IMR-90 (cell line): ENCODE measurements at places on chromosomes 16 and 17. TPM values are rescaled to one million over a fixed set of nuclear protein-coding genes. Genes with fewer than 3 reads are reported as not detected.

KCNJ18 gene
- not detected in 2 replicates for total RNA-seq

MPP2 gene
- 1.9 and 3.2 TPM in 2 replicates for total RNA-seq

GRCh38 chr17:75006653-75007052, 5.8 kb upstream of the MRPL58 start:
- no peaks in the 10 kb centered on the region for H3K27me3 ChIP-seq
- DNase-seq = no peak
- peaks cover under 1% of the 10 kb centered on the region; the same call in 1 of the 2 replicates for H3K4me1 ChIP-seq
- peaks cover 33% of the 10 kb centered on the region for H3K36me3 ChIP-seq
- no peak overlapping the region for H3K4me3 ChIP-seq
- no peak overlapping the region for H3K27ac ChIP-seq

GRCh38 chr17:56777859-56778258, 55.9 kb downstream of the C17orf67 start:
- peaks cover 4% of the 10 kb centered on the region for H3K4me1 ChIP-seq
- H3K27me3 ChIP-seq = no peaks in the 10 kb centered on the region
- no peak overlapping the region for H3K4me3 ChIP-seq
- H3K27ac ChIP-seq = no peak overlapping the region
- DNase-seq = peak; percentile 81

GRCh38 chr16:75647112-75647491, 363 bp downstream of the KARS1 start:
- DNase-seq = no peak
- no peaks in the 10 kb centered on the region for H3K27me3 ChIP-seq
- H3K27ac ChIP-seq = peak overlapping the region; percentile 85

DNA sequence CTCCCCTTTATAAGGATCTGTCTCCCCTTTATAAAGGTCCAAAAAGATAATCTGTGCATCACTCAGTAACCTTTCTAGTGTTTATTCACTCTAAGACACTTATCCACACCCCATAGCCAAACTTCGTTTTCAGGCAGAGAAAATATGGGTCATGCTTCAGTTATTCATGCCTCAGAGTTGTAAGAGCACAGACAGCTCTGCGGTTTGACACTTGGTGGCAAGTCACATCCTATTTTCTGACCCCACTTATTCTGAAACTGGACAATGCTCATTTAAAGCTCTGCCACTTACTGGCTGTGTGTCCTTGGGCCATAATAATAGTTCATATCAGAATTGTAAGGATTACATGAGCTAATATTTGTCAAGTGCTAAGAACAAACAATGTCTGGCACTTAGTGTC, 2.0 kb upstream of the KRTAP2-1 start:
- DNase-seq = peak; percentile 84
- H3K27me3 ChIP-seq = no peaks in the 10 kb centered on the region
- peak overlapping the region; percentile 1; the same call in 1 of the 2 replicates for H3K27ac ChIP-seq
- H3K4me3 ChIP-seq = no peak overlapping the region
- H3K4me1 ChIP-seq = peaks cover 5% of the 10 kb centered on the region

GRCh38 chr16:47475786-47476185, 14.7 kb downstream of the PHKB start:
- DNase-seq = peak; percentile 49
- peaks cover 2% of the 10 kb centered on the region; the same call in 1 of the 2 replicates for H3K4me1 ChIP-seq
- H3K4me3 ChIP-seq = no peak overlapping the region
- H3K36me3 ChIP-seq = no peaks in the 10 kb centered on the region
- H3K27me3 ChIP-seq = no peaks in the 10 kb centered on the region

GRCh38 chr17:29972277-29972676, 30.8 kb downstream of the EFCAB5 start:
- H3K4me3 ChIP-seq = no peak overlapping the region
- H3K27me3 ChIP-seq = no peaks in the 10 kb centered on the region; the same call in 1 of the 2 replicates
- no peak for DNase-seq
- no peak overlapping the region for H3K27ac ChIP-seq

ABCA8 gene
- total RNA-seq = 1.8 and 2.8 TPM in 2 replicates

GRCh38 chr16:82034981-82035612, at the start of gene HSD17B2:
HSD17B2 (plus strand) TSS chr16:82035253; CDS start chr16:82035425, 172 bp downstream.
- peak; percentile 7 for DNase-seq
- peak within 1 kb of the TSS; percentile 27 for H3K4me3 ChIP-seq
- H3K36me3 ChIP-seq = no peaks in the 10 kb centered on the region
- no peaks in the 10 kb centered on the region for H3K27me3 ChIP-seq
- H3K27ac ChIP-seq = peak within 1 kb of the TSS; percentile 97

DNA sequence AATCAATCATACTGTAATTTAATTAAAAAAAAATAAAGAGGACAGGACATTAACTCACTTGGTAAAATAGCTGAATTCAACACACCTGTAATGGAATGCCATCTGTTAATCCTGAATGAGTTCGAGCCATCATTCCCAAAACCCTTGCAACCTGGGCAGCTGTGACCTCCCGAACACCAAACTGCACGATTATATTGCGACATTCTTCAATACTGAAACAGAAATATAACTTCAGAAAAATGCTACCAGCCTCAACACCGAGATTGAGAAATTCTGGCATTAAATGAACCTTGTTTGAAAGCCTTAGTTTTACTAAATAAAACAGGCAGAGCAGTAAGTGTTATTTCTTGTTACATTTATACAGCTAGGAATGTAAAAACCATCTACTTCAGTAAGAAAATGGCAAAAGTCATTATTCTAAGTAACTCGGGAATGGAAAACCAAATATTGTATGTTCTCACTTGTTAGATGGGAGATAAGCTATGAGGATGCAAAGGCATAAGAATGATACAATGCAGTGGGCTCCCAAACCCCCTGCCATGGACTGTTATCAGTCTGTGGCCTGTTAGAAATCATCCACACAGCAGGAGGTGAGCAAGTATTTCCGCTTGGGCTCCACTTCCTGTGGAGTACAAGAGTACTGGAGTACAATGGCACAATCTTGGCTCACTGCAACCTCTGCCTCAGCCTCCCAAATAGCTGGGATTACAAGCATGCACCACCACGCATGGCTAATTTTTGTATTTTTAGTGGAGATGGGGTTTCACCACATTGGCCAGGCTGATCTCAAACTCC, 46.5 kb downstream of the CNOT1 start:
- no peaks in the 10 kb centered on the region for H3K27me3 ChIP-seq
- H3K36me3 ChIP-seq = peaks cover 48% of the 10 kb centered on the region
- DNase-seq = no peak
- no peak overlapping the region for H3K4me3 ChIP-seq
- H3K27ac ChIP-seq = no peak overlapping the region

- no peaks in the 10 kb centered on the region; the same call in 1 of the 2 replicates for H3K4me1 ChIP-seq
- H3K36me3 ChIP-seq = peaks cover 36% of the 10 kb centered on the region
- H3K27me3 ChIP-seq = no peaks in the 10 kb centered on the region
- H3K4me3 ChIP-seq = no peak overlapping the region
- no peak for DNase-seq
Measured at GRCh38 chr16:1581804-1582203, 30.1 kb downstream of the IFT140 start.

DNA sequence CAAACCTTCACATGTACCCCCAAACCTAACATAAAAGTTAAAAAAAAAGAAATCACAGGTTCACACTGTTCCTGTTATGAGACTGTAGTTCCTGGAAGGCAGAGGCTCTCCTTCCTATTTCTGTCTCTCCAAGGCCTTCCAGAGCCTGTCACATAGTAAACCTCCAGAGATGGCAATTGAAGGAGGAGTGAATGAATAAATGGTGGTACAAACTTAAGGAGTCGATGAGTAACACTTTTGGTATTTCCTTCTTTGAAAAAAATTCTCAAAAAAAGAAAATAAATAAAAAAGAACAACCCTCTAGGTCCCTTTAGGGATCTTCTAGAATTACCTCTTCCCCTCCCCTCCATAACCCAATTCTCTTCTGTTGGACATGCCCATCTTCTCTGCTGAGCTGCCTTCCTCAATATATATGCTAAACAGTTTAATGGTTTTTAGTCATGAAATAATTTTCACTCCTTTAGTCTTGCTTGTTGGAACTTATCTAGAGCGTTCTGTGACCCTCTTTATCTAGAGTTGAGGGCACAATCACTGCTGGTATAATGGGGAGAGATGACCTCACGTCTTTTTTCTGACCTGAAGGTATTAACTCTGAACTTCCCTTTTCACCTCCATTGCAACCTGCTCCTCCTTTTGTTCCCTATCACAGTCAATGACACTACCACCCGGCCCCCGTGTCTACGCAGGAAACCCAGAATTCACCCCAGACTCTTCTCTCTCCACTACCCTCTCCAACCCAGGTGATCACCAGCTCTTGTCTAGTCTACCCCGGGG, 1.7 kb upstream of the TAF15 start:
- peaks cover 10% of the 10 kb centered on the region for H3K4me1 ChIP-seq
- DNase-seq = peak; percentile 74
- no peak overlapping the region for H3K4me3 ChIP-seq
- no peaks in the 10 kb centered on the region for H3K36me3 ChIP-seq
- H3K27ac ChIP-seq = no peak overlapping the region

NDRG4 gene
- 9.7 and 10.9 TPM in 2 replicates for total RNA-seq

ICAM2 gene
- total RNA-seq = 0.28 TPM in 1 of 2 replicates, not detected in the other

DNA sequence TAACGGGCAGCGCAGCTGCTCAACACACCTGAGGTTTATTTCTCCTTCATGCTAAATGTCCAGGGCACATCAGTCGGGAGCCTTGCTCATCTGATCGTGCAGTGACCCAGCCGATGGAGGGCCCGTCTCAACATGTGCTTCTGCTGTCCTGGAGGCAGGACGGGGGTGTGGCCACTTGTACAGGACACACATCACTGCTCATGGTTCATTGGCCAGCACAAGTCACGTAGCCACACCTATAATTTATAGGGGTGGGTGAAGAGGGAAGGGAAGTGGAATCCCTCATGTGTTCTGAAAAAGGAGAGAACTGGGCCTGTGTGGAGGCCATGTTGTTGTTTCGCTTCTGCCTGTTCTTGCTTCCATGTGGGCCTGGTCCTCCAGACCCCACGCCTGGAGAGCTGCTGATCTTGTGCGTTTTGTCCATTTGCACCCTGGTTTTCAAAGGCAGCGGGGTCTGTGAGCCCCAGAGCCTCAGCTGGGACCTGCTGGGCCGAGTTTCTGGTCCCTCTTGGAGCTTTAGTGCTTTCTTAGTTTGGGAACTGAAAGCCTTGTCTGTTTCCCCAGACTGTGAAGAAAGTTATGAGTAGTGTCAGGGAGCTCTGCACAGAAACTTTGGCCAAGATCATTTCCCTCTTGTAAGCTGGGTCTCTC, 60.5 kb downstream of the CMIP start:
- no peaks in the 10 kb centered on the region for H3K27me3 ChIP-seq
- H3K27ac ChIP-seq = no peak overlapping the region
- peaks cover 5% of the 10 kb centered on the region for H3K4me1 ChIP-seq
- no peak for DNase-seq
- no peak overlapping the region for H3K4me3 ChIP-seq

IRX3 gene
- not detected in 2 replicates for total RNA-seq

- no peaks in the 10 kb centered on the region for H3K27me3 ChIP-seq
- H3K27ac ChIP-seq = no peak overlapping the region
Measured at GRCh38 chr17:64106918-64107317, 23.0 kb downstream of the ERN1 start.

DNA sequence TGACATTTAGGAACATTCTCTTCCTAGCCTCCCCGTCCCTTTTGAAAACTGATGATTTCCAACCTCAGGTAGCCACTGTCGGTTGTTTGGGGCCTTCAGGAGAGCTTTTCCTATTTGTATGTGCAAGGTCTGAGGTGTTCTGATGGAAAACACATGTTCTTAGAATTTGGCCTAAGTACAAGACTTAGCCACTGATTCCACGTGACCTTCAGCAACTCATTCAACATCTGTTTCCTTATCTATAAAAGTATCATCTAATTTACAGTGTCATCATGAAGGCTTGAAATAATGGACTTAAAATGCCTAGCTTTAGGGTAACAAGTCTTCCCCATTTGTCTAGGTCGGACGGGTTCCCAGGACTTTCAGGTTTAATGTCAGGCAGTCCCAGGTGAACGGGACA, 259.3 kb downstream of the SOX9 start:
- H3K4me1 ChIP-seq = peaks cover 5% of the 10 kb centered on the region; the same call in 1 of the 2 replicates
- no peak overlapping the region for H3K27ac ChIP-seq
- no peaks in the 10 kb centered on the region for H3K27me3 ChIP-seq
- no peak for DNase-seq

DNA sequence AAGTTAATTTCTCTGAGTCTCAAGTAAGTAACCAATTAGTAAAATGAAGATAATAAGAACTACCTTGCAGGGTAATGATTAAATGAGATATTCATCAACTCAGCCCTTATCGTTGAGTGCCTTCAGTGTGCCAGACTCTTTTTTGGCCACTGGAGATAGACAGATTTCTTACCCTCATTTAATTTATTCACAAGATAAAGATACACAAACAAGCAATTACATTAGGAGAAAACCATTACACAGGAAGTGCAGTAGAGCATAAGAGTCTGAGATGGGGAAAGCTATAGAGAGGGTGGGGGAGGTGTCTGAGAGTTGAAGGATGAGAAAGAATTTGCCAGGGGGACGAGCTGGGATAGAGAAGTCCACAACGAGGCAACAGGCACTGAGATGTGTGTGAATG, 72.5 kb upstream of the BCAR1 start:
- no peaks in the 10 kb centered on the region; the same call in 1 of the 2 replicates for H3K36me3 ChIP-seq
- DNase-seq = no peak
- H3K4me3 ChIP-seq = no peak overlapping the region
- no peak overlapping the region for H3K27ac ChIP-seq
- H3K27me3 ChIP-seq = no peaks in the 10 kb centered on the region
- H3K4me1 ChIP-seq = peaks cover 18% of the 10 kb centered on the region

TP53TG3 gene
- not detected in 2 replicates for total RNA-seq

PDILT gene
- total RNA-seq = not detected in 2 replicates

GRCh38 chr17:80107231-80108021, 6.0 kb downstream of the GAA start:
- H3K4me1 ChIP-seq = peaks cover under 1% of the 10 kb centered on the region
- no peak overlapping the region for H3K27ac ChIP-seq
- H3K36me3 ChIP-seq = peaks cover 3% of the 10 kb centered on the region; the same call in 1 of the 2 replicates
- no peak for DNase-seq
- H3K27me3 ChIP-seq = no peaks in the 10 kb centered on the region

- H3K27ac ChIP-seq = no peak overlapping the region
- no peak overlapping the region for H3K4me3 ChIP-seq
- peak; percentile 43 for DNase-seq
- H3K27me3 ChIP-seq = peaks cover 38% of the 10 kb centered on the region
- H3K36me3 ChIP-seq = no peaks in the 10 kb centered on the region
- H3K4me1 ChIP-seq = 0 out of 2 replicates have a peak, but pooled peaks cover 2% of the 10 kb centered on the region
Measured at GRCh38 chr17:64355536-64356303, 34.9 kb downstream of the PECAM1 start.

ACSM2A gene
- total RNA-seq = not detected in 2 replicates

FZD2 gene
- 21.3 and 22.8 TPM in 2 replicates for total RNA-seq

GRCh38 chr17:7224110-7224509, 4.4 kb downstream of the ACADVL start:
- peaks cover 75% of the 10 kb centered on the region for H3K36me3 ChIP-seq
- no peak overlapping the region for H3K4me3 ChIP-seq
- DNase-seq = no peak
- H3K27me3 ChIP-seq = no peaks in the 10 kb centered on the region

GRCh38 chr17:50944902-50945720, 79.0 kb upstream of the TOB1 start:
- H3K27me3 ChIP-seq = no peaks in the 10 kb centered on the region
- DNase-seq = no peak
- H3K4me3 ChIP-seq = no peak overlapping the region
- H3K36me3 ChIP-seq = no peaks in the 10 kb centered on the region
- no peak overlapping the region for H3K27ac ChIP-seq
- peaks cover 16% of the 10 kb centered on the region for H3K4me1 ChIP-seq

HIGD1B gene
- total RNA-seq = not detected in 2 replicates
